Foreskin keratinocyte (primary cell): ENCODE measurements at places on chromosomes 4 and X.

GRCh38 chr4:73281396-73281795 lies 22.8 kb upstream of the ANKRD17 start:
- no peak for DNase-seq

DNA sequence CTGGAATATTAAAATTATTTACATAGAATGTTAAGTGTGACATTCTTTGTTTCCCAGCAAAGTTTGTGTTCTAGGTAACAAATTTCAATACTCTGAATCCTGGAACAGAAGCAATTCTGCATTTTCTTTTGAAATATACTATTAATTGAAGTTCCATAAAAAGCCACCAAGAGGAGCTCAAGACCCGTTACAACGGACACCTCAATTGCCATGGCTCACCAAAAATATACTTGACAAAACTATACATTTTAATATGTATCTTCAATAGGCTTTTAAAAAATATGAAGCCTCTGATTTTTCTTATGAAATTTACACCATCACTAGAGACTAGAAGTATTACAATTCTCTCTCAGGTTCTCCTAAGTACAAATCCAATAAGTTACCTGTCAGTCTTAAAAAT lies 111.4 kb downstream of the NYX start:
- no peak for DNase-seq

DNA sequence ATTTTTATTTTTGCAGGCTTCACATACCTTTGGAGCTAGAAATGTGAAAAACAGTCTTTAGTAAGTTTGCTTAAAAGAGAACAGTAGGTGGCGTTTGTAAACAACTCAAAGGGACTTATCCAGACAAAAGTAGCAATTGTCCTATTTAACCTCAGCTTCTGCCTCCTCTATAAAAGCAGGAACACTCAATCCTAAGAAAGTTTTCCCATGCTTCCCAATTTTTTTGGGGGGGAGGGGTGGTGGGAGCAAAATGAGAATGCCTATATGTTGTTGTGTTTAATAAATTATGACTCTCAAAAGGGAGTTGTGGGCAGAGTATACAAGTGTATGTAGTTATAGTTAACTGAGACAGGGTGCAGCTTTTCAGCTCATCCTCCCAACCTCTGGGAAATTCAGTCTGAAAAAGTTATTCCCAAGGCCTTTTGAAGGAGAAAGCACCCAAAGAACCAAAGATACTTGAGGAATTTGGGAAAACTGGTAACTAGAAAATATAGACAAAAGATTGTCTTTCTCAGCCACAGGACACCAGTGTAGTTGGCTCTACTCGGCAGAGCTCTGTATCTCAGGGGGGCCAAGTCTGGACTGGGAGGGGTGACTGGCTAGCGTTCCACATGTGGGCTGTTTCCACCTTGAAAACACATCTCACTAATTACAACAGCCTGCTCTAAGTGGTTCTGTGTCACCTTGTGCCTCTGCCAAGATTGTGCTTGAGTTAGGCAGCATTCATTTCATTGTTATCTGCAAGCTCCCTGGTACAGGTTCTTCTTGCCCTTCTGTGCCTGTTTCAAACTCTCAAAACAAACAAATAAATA lies 2.8 kb downstream of the SFRP2 start:
- DNase-seq: no peak

- DNase-seq: no peak
Observed at GRCh38 chr4:138567696-138568095, 325.5 kb upstream of the SLC7A11 start.

GRCh38 chr4:9820343-9820742 lies 38.9 kb downstream of the DRD5 start:
- DNase-seq: no peak

DNA sequence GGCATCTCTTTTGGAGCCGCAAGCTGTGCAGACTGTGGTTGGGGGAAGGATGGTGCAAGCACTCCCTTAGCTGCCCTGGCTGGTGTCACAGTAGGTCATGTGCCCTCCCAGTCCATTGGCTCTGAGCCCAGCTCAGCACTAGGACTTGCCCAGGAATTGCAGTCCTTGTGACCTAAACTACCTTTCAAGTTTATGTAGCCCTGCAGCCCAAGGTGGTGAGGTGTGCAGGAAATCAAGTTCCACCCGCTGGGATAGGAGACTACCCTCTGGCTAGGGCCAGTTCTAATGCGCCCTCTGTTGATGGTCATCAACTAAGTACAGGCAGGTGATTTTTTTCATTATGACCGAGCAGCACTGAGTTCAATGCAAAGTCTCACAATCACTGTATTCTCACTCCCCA lies 335.2 kb downstream of the UBE2NL start:
- no peak for DNase-seq

DNA sequence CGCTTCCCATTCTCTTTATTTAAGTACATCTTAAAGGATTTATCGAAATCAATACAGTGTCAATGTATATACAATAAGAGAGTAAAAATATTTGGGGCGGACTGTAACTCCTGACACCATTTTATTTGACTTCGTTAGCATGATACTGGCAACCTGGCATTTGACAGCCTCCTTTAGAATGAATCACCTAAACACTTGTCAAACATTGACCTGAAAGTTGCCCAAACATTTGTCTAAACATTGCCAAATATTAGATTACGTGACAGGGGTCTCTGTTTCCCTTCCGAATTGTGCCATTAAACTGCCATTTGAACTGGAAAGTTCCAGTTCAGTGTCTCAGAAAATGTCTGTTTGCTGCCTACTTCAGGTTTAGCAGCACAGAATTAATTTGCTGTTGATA lies 20.8 kb upstream of the FAM9A start:
- no peak for DNase-seq

DNA sequence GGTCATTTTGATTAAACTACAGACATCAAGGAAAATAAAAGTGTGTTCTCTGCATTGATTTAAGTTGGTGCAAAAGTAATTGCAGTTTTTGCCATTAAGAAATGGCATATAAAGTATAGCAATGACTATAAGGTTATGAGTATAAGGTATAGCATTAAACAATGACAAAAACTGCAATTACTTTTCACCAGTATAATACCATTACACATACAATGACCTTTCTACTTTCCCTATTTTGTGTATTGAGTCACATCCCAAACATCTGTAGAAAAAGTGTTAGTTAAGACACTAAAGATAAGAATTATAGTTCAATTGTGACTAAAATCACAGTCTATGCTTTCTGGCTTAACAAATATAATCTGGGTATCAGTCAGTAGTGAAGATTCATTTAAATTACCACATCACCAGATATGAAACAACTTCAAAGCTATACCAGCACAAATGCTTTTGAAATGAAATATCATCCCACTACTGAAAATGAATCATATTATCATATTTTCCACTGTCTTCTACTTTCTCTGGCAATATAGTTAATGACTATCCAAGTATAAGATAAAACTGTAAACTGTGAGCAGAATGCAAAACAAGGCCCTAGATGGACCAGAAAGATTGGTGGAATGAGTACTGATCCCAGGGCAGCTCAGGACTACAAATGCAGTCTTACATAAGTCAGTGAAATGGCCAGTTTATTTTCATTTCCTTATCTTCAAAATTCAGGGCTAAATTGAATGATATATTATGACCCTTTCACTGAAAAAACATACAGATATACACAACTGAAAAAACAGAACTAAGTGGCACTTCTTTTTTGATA lies 241.1 kb downstream of the ANTXR2 start:
- no peak for DNase-seq

GRCh38 chr4:119313237-119313636 lies 8.7 kb downstream of the FABP2 start:
- DNase-seq: no peak

- DNase-seq: no peak
Observed at GRCh38 chr4:184313702-184314659, 96.3 kb upstream of the ENPP6 start.

DNA sequence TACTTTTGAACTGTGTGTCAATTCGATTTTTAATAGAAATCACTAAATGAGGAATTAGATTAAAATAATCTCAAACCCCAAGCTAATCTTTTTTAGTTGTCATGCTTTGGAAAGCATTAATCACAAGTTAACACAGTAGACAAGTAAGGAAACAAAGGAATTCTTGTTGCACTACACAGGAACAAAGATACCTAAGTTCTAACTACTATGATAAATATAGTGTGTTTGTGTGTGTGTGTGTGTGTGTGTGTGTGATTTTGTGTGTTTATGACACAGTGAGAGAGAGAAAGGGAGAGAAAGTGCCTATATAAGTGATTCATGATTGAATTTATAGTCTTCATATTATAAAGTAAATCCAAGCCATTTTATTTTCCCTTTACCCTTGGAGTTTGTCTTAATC lies 931.4 kb downstream of the PCDH7 start:
- peak; percentile 32 for DNase-seq

GRCh38 chrX:118675966-118676349 lies 51.4 kb upstream of the IL13RA1 start:
- DNase-seq: no peak

GRCh38 chr4:48449151-48449550 lies 34.0 kb upstream of the SLC10A4 start:
- no peak for DNase-seq
